Activated CD4-positive, alpha-beta T cell treated with anti-CD3 and anti-CD28 coated beads for 24 hours (primary cell): ENCODE measurements at places on chromosomes 12 and 14.
A peak's percentile ranks its signal among the peaks of the same experiment; 100 is the strongest.

DNA sequence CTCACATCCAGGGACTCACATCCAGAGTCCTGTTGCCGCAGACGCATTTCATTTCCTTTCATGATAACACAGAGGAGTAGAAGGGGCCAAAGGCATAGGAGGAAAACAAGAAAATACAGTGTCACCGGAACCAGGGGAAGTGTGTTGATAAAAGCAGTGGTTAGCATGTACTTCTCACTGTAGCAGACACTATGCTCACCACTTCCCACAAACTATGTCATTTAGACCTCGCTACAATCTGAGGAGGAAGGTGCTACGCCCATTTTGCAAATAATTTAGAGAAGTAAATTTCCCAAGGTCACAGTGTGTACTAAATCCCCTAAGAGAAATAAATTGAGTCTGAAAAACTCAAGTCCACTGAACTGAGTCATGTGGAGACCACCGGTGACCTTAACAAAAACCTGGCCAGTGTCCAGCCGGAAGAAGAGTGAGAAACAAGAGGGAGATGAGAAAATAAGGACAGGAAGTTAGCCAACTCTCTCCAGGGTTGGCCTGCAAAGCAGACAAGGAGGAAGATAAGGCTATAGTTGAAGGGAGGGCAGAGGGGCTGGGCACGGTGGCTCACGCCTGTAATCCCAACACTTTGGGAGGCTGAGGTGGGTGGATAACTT is 25.8 kb upstream of the TMCC3 start:
- no peak for DNase-seq

DNA sequence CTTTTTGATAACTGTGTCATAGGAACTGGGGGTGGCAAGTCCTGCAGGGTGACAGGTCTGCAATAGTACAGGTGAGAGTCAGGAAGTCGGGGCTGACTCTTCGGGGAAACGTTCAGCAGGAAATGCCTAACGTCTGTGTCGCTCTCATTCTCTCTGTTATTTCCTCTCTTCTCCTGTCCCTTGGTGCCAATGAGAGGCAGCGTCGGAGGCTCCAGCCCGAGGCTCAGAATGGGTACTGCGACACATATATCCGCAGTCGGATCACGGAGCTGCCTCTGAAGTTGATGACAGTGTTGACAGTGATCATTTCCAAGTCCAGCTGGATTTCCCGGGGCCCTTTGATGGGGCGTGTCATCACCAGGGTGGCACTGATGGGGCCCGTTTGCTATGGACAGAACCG is 2.7 kb upstream of the TC2N start:
- DNase-seq, result peak; percentile 25

DNA sequence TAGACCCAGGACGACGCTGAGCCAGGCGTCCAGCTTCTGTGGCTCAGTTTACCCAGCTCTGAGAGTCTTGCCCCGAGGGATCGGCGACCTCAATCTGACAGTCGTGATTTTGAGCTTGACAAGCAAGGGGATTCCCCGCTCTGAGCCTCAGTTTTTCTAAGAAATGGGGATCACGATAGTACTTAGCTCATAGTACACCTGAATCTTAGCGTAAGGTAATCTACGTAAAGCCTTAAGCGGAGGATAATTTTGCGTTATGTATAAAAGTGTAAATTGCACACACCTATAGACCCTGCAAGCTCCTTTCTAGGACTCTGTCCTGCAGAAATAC is 285 bp downstream of the MVK start:
- no peak for DNase-seq

GRCh38 chr14:77046721-77047120 is 18.2 kb upstream of the IRF2BPL start:
- no peak for DNase-seq

DNA sequence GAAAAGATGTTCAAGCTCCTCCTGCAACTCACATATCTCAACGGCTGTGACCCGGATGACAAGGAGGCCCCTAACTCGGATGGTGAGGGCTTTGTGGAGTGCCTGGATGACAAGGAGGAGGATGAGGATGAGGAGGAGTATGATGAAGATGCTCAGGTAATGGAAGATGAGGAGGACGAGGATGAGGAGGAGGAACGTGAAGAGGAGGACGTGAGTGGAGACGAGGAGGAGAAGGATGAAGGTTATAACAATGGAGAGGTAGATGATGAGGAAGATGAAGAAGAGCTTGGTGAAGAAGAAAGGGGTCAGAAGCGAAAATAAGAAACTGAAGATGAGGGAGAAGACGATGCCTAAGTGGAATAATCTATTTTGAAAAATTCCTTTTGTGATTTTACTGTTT is 702 bp downstream of the ANP32D start:
- DNase-seq, result no peak

DNA sequence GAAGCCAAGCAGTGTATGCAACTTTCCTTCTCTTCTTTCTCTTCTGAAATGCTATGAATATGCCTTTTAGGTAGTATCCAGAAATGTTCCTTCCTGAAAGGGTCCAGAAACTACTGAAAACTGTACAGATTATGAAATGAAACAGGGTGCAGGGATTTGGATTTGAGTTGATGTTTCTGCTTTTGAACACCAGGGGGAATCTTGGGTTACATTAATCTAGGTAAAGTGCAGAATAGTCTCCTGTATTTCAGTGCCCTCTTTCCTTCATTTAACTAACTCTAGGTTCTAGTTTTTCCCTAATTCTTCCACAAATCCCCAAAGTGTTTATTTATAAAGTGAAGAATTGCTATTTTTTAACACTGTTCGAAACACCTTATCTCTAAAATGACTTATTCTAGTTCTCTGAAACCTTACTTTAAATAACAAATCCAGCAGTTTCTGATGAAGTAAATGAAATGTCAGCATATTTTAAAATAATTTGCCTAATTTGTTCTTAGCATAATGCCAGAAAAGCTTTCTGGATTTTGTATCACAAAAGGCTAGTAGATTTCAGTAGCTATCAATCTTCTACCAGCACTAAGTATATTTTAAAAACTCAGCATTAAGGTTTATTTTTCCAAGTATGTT is 111.9 kb downstream of the LRRK2 start:
- no peak for DNase-seq

DNA sequence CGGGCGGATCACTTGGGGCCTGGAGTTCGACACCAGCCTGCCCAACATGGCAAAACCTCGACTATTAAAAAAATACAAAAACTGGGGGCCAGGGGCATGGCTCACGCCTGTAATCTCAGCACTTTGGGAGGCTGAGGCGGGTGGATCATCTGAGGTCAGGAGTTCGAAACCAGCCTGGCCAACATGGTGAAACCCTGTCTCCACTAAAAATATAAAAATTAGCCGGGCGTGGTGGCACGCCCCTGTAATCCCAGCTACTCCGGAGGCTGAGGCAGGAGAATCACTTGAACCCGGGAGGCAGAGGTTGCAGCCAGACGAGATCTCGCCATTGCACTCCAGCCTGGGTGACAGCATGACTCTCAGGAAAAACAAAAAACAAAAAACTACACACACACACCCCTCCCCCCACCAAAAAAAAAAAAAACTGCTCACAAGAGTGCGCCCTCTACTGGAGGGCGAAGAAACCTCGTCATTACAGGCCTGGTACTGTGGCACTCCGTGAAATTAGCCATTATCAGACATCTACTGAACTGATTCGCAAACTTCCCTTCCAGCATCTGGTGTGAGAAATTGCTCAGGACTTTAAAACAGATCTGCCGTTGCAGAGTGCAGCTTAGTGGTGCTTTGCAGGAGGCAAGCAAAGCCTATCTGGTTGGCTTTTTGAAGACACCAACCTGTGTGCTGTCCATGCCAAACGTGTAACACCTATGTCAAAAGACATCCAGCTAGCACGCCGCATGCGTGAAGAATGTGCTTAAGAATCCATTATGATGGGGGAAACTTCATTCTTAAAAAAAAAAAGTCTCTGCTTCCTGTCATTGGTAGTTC is 7.7 kb downstream of the PPP1R3E start:
- DNase-seq, result peak; percentile 34

DNA sequence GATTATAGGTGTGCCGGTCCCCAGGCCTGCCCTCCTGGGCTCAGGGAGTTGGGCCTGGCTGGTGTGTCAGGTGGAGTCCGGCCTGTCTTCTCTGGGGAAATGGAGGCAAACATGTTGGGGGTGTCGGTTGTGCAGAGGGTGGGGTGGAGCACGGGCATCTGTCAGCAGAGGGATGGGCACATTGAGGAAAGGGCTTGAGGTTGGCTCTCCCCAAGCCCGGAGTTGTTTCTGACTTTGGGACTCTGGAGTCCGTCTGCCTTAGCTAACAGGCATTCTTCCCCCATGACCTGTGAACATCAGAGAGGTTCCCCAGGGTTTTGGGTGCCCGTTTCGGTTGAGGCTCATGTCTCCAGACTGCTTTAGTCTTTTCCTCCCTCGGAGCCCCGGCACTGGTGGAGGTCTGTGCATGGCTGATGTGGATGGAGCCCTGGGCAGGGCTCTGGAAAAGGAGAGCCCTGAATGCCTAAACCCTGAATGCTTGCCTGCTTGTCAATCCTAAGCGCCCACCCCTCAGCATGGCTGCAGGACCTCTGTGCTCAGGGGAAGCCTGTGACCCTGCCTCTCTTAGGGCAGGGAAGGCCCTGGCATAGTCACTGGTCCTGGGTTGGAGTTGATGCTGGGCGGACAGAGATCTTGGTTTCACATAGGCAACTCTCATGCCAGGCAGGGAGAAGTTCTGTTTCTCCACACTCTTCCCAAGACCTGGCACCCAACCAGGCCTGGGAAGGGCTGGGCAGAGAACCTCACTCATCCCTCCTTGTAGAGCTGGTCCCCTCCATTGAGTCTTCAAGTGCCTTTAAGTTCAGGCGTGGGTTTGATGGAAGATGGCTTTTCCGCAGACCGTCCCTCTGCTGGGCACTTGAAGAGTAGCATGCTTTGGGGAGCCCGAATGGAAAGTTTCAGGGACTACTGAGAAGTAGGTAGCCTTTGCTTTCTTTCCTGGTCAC is 12.9 kb downstream of the NYNRIN start:
- DNase-seq, result no peak
